ENCODE measurements at places on chromosomes 12 and 14.
A peak's percentile ranks its signal among the peaks of the same experiment; 100 is the strongest.

GRCh38 chr12:124518051-124518932 is 49.1 kb downstream of the NCOR2 start:
- DNase-seq: peak; percentile 93

DNA sequence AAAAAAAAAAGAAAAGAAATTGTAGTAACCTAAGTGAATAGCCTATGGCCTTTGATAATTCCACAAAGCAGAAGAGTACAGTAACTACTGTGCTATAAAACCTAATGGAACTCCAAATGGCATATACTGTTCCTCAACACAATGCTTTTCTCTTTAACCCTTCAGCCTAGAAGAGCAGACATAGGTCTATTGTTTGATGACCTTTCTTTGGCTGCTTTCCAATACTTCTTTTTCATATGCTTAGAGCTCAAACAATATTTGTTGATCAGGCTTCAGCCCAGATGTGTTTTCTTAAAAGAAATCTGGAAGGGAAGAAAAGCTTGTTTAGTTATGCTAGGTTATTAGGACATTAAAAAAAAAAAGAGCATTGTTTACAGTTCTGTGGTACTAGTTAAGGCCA is 116.4 kb downstream of the NTN4 start:
- DNase-seq: no peak

GRCh38 chr12:113587720-113588119 is 116.0 kb upstream of the LHX5 start:
- no peak for DNase-seq

- no peak for DNase-seq
Measured at GRCh38 chr12:121115530-121115929, 17.1 kb upstream of the P2RX7 start.

DNA sequence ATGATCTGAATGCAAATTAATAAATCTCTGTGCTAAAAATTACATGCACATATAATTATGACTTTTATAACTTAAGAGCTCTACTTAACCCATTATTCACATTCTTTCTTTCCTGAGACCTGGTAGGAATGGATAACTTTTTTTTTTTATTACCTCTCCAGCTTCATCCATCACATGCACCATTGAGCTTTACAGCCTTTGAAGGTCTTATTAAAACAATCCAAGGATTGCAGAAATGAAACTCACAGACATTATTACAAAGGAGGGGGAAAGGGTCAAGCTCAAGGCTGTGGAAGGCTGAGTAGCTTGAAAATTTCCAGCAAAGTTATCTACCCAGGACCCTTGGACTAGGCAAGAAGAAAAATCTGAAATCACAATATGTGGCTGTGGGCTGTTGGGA is 202.5 kb upstream of the GRIP1 start:
- no peak for DNase-seq

DNA sequence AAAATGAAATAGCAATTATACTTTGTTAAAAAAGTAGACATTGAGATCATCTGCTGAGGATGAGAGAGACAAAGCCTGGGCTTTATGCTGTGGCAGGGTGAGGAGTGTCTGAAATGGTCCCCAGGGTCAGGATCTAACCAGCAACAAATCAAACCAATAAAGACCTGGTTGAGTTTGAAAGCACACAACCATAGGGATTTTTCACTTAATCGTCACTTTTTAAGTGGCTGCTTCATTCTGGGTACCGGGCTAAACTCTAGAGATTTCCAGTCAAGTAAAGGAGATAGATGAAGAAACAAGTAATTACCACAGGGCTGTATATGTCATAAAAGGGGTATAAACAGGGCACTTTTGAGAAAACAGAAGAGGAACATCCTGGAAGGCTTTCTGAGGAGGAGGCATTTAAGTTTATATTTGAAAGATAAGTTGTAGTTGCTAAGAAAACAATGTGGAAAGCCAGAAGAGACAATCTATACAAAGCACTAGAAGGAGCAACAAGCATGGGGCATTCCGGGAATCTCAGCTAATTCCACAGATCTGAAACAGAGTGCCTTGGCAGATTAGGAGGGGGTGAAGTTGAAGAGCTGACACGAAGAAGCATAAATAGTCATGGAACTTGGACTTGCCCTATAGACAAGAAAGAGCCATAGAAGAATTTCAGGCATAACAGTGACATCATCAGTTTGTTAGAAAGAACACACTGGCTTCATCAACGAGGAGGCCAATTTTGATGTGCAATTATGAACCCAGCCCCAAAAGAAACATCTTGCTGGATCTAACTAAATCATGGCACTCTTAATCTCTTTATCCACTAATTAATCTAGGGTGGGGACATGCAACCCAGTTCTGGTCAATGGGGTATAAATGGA is 46.9 kb upstream of the FRS2 start:
- DNase-seq: no peak

DNA sequence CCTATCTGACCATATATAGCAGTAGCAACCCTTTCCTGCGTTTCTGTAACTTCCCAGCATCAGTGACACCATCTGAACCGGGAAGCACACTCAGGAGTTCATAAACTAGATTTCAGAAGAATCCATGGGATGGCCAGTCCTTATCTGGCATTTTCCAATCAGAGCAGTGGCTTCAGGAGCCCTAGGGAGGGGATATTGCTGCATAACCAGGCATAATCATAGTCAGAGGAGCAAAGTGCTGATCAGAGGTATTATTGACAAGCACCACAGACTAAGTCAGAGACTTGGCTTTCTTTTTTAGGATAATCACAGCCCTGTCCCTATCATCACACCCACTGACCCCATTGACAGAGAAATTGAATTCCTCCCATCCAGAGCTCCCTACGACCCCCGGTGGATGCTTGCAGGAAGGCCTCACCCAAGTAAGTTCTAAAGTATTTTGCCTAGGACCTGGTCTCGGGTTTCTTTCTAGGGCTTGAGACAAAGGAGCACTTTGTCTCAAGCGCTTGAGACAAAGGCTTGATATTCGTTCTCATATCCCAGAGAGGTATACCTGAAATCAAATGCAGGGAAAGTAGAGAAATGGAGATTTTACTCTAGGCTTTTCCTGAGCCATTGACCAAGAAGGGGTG is 55.1 kb downstream of the FOXN4 start:
- DNase-seq: no peak

GRCh38 chr12:51517800-51518199 is 73.2 kb upstream of the SCN8A start:
- DNase-seq: no peak

DNA sequence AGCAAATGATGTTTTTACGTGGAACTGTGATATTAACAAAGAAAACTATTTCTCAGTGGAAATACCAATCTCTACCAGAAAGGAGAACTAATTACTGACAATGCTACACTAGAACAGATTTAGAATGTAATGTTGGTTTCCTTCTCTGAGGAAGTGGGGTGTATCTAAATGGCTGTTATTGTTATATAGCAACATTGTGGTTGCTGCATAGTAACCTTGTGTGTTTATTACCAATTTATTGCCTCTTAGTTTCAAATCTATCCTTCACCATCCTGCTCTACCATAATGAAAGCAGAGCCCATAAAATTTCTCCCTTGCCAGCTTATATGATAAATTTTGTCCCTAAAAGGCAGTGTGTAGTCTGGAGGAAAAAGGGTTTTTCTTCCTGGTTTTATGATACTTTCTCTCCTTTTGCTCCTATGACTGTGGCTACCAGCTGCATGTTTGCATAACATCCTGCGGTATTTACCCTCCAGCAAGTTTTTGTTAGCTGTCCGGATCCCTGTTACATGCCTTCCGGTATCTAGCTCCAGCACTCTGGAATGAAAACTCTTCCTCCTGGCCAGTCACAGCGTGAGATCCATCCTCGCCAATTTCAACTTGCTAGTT is 5.7 kb upstream of the KLRK1 start:
- peak; percentile 66 for DNase-seq
